ENCODE measurements at places on chromosomes 2 and 18.

GRCh38 chr2:238187618-238188548, 15.6 kb downstream of the ILKAP start:
- DNase-seq, result no peak

- no peak for DNase-seq
Observed at GRCh38 chr18:75846321-75846720, 418.8 kb upstream of the SMIM21 start.

DNA sequence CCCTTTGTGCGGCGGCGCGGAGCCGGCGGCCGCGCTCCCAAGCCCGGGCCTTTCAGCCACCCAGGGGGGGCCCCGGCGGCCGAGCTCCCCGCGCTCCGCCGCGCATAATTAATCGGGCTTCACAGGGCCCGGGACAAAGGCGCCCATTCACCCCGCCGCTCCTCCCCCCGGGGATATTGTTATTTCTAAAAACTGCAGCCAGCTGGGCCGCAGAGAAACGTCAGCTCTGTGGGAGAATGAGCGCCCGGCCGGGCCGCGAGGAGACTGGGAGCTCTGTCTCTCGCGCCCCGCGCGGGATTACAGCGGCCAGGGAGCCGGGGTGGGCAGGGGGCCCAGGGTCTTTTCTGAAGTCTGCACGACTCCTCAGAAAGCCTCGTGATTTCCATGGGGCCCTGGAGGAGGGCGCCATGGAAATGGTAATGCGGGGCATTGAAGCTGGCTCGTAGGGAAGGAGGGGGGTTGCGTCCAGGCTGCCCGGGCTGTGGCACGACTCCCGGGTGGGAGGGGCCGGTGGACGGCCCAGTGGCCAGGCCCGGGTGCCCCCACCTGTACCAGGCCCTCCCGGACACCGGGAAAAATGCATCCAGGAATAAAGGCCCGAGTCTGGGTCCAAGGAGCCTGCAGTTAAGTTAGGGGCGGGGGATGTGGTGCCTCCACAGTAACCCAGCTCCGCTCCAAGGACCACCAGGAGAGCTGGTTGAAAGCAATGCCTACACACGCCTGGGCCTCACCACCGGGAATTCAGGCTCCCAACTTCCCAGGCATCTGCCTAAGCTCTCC, 125.3 kb downstream of the ZFP36L2 start:
- DNase-seq, result no peak

- no peak for DNase-seq
Observed at GRCh38 chr2:61707984-61708852, 145.6 kb downstream of the FAM161A start.

DNA sequence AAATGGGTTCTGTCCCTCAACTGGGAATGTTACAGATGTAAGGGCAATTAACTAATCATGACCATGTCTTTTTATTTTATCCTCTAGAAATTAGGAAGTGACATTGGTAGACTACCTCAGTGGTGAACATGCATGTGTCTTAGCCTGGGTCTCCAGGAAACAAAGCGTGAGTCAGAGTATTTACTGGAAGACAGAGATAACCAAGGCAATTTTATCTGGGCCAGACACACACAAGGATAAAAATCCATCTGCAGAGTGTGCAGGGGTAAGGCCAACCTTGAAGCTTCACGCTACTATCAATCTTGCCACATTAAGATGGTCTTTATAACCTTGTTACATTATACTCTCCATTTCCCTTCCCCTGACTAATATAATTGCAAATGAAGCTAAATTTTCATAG, 487.5 kb downstream of the SUCLG1 start:
- DNase-seq, result peak; percentile 68

GRCh38 chr2:152950126-152950525, 231.7 kb downstream of the ARL6IP6 start:
- DNase-seq, result no peak

- no peak for DNase-seq
Observed at GRCh38 chr2:96808176-96808837, 7.8 kb upstream of the CNNM3 start.

GRCh38 chr2:239459056-239459455, 58.2 kb upstream of the HDAC4 start:
- DNase-seq, result no peak

DNA sequence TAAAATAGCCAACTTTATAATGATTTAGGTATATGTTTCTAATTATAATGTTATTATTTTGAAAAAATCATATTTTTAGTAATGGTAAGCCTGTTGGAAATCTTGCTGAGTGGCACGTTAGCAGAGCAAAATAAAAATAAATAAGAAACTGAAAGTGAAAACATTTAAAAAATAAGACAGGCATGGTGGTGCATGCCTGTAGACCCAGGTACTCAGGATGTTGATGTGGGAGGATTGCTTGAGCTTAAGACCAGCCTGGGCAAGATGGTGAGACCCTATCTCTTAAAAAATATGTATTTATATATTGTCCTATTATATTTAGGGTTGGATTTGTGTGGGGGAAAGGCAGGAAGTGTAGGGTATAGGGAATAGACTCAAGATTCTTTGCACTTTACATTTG, 15.8 kb upstream of the ANKRD12 start:
- no peak for DNase-seq

GRCh38 chr2:221629468-221629867, 57.4 kb upstream of the EPHA4 start:
- no peak for DNase-seq

DNA sequence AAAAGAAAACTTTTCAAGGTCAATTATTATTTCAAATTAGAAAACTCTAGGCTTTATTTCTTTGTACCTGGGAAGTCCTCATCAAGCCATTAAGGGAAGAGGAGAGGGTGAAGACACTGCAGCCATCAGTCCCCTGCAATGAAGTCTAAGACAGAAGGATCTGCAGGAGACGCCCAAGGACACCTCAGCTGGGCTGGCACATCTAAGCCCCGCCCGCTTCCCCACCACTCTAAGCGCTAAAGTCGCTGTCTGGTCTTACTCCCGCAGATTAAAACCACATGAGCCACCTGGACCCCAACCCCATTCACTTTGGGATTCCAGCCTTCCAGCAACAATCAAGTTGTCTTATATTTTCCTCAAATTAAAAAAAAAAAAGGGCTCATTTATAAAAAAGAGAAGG, 104.4 kb downstream of the AFF3 start:
- no peak for DNase-seq

GRCh38 chr18:45688833-45689232, 35.1 kb upstream of the SLC14A1 start:
- no peak for DNase-seq

- DNase-seq, result no peak
Observed at GRCh38 chr2:131022731-131023130, 70.5 kb downstream of the FAM168B start.

DNA sequence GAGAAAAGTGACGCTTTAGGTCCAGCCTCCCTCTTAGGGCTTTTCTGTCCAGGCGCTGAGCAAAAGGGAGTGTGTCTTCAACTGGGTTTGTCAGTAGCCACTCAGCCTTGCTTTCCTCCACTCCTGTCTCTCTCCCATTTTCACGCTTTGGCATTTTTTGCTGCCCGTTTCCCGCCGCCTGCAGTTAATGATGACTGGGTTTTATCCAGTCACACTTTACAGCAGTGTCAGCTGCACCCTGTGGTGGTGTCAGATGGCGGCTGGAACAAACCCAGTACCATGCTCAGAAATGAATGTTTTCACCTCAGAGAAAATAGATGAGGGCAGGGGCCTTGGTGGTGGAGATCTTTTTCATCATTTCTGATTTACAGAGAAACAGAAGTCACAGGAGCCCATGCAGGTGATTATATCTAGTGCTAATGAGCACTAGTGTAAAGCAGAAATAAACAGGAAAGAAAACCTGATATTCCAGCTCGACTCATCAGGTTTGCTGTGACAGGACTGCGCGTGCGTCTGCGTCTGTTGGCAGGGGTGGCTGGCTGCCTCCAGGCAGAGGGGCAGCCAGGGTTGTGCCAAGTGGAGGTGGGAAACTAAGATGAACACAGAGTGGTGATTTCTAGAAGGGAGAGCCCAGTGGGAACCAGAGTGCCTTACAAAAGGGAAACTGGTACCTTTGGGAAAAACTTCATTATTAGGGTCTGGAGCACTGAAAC, 139.9 kb downstream of the TANC1 start:
- DNase-seq, result no peak
